ENCODE measurements at places on chromosomes 1 and 21.

DNA sequence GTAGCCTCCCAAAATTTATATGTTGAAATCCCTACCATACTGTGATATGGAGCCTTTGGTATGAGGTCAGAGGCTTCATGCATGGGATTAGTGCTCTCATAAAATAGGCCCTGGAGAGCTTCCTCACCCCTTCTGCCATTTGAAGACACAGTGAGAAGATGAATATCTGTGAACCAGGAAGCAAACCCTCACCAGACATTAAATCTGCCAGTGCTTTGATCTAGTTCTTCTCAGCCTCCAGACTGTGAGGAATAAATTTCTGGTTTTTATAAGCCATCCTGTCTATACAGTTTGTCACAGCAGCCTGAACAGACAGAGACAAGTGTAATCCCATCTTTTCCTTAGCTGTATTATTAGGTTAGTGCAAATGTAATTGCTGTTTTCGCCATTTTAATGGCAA is 88.4 kb downstream of the OLFML2B start:
- DNase-seq, result no peak

GRCh38 chr1:181075766-181076350 is 12.6 kb upstream of the IER5 start:
- DNase-seq, result no peak

DNA sequence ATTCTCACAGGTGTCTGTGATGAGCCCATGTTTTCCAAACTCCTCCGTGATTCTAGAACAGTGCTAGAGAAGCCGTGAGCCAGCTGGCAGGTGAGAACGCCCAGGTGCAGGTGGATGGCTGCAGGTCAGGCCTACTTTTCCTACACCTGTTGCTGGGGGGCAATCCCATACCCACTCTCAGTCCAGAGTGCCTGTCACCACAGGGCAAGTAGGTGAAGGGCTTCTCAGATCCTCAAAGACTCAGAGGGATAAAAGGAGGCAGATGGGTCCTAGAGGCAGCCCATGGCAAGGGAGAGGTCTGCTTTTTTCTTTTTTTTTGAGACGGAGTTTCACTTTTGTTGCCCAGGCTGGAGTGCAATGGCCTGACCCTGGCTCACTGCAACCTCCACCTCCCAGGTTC is 50.7 kb upstream of the H6PD start:
- DNase-seq, result no peak

- no peak for DNase-seq
These were observed 5.4 kb downstream of the RERE start for GRCh38 chr1:8812081-8812480.

DNA sequence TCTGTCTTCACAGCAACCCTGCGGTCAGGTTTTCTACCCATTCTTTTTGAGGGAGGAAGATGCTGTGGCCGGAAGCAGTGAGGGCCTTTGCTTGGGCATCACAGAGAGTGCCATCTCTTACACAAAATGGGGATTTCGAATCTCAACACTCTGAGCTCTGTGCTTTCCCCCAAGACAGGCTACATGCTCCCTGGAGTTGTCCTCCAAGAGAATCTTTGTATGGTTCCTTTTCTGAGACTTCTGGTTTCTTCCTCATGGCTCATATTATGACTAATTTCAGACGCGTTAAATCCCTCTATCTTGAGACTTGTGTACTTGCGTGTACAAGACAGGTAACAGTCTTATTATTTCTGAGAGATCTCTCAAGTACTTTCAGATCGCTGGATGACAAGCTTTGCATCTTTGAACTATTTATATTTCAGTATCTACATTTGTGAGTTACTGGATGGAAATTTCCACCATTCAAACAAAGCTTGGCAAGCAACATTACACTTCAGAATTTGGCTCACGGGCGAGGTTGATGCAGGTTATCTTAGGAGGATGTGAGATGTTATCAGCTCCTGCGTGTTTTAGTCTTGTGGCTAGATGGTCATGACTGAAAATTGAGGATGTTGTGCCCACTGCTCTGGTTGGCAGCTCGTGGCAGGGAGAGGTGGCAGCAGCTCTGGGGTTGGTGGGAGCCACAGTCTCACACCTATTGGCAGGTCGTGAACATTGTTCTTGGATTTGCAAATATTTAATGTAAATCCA is 19.4 kb downstream of the ABCG1 start:
- DNase-seq, result no peak

- DNase-seq, result no peak
These were observed 12.3 kb downstream of the FAM3B start for GRCh38 chr21:41328660-41329607.

GRCh38 chr1:82994616-82995263 is 1004.2 kb downstream of the TTLL7 start:
- DNase-seq, result peak; percentile 5

DNA sequence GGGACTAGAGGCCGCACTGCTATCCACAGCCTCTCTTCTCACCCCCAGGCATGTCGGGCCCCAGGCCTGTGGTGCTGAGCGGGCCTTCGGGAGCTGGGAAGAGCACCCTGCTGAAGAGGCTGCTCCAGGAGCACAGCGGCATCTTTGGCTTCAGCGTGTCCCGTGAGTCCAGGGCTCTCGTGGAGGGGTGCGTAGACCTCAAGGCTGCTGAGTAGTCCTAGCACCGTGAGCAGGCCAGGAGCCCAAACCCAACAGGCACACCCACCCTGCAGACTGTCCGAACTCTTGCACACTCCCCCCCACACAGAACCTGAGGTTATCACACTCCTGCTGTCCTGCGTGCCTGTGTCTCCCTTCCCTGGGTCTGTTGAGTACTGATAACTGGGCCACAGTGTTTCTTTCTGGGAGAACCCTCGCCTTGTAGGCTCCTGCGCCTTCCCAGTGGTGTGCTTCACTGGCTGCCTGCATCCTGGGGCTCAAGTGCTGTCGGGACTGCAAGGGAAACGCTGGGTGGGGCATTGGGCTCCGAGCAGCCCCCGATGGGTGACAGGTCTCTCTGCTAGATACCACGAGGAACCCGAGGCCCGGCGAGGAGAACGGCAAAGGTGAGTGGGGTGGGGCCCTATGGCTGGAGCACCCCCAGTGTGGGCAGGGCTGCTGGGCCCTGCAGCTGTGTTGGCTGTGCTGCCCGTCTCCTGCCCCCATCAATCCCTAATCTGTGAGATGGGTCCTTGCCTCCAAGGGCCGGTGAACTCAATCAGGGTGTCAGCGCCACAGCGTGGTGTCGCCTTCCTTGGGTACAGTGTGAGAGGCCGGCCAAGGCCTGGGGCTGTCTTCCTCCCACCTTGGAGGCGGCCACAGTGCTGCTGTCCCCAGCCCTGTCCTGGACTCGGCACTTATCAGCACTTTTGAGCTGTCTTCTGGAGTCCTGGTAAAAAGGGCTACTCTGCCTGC is 4.0 kb upstream of the GJC2 start:
- DNase-seq, result no peak

DNA sequence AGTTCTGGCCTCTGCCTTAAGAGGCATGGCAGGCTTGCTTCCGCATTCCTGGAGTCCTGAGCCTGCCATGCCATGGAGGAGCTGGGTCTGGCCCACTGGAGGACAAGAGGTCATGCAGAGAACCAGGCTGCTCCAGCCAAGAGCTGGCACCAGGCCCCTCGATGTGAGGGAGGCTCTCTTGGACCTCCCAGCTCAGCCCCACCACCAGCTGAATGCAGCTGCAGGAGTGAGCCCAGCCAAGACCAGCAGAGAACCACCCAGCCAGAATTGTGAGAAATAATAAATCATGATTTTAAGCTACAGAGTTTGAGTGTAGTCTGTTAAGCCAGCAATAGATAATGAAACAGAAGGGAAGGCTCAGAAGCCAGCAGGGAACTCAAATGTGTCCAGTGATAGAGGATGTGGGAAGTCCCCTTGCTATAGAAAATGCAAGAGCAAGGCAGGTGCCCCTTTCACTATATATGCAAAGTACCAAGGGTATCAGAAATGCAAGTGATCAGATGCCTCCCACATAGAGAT is 118.4 kb downstream of the HIVEP3 start:
- DNase-seq, result no peak

GRCh38 chr1:151418081-151418480 is 18.7 kb downstream of the PSMB4 start:
- DNase-seq, result no peak

- DNase-seq, result peak; percentile 92
These were observed 92.9 kb downstream of the PIGK start for GRCh38 chr1:77126307-77126706.

DNA sequence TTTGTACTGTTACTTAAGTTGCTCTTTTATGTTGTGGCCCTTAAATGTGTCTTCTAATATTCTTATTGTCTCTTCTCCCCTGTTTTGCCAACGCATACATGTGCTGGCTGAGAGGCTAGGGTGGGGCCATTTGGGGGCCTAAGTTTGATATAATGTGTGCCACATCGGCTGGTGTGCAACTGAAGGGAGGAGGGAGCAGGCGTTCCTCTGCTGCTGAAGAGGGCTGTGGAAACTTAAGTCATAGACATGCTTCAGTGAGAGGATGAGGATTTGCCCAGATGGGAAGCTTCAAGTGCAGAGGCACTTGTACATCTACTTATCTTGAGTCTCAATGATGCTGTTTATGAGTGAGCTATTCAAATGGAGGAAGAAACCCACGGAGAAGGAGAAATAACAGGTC is 630.6 kb downstream of the LMO4 start:
- no peak for DNase-seq

- DNase-seq, result no peak
These were observed 2.3 kb upstream of the OR6K6 start for GRCh38 chr1:158752155-158752712.

DNA sequence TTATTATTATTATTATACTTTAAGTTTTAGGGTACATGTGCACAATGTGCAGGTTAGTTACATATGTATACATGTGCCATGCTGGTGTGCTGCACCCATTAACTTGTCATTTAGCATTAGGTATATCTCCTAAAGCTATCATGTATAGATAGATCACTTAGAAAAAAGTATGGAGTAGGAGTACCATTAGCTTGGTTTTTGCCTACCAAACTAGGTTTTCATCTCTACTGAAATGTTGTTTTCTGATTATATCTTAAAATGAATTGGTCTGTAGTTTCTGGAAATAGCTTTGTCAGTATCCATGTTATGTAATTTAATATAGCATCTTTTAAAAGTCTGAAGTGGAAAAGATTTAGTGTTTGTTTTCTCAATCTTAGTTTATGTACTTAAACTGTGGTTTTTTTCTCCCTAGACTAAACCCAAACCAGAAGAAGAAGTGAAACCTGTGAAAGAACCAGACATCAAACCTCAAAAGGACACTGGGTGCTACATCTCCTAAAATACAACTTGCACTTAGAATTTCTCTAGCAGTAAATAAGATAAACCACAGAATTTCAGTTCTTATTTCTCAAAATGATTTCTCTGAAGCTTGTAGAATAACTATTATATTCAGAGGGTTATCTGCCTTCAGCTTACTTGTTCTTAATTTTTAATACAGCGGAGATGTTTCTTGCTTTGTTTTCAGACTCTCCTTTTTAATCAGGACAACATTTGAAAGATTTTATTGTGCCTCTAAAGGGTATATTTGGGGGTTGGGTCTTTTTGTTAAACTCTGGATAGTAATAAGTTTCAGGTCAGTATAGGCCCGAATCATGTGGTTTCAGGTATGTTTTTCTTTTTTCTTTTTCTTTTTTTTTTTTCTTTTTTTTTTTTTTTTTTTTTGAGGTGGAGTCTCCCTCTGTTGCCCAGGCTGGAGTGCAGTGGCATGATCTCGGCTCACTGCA is 4.5 kb upstream of the FAM177B start:
- DNase-seq, result no peak

- no peak for DNase-seq
These were observed 50.5 kb upstream of the ERO1B start for GRCh38 chr1:236332092-236332758.

DNA sequence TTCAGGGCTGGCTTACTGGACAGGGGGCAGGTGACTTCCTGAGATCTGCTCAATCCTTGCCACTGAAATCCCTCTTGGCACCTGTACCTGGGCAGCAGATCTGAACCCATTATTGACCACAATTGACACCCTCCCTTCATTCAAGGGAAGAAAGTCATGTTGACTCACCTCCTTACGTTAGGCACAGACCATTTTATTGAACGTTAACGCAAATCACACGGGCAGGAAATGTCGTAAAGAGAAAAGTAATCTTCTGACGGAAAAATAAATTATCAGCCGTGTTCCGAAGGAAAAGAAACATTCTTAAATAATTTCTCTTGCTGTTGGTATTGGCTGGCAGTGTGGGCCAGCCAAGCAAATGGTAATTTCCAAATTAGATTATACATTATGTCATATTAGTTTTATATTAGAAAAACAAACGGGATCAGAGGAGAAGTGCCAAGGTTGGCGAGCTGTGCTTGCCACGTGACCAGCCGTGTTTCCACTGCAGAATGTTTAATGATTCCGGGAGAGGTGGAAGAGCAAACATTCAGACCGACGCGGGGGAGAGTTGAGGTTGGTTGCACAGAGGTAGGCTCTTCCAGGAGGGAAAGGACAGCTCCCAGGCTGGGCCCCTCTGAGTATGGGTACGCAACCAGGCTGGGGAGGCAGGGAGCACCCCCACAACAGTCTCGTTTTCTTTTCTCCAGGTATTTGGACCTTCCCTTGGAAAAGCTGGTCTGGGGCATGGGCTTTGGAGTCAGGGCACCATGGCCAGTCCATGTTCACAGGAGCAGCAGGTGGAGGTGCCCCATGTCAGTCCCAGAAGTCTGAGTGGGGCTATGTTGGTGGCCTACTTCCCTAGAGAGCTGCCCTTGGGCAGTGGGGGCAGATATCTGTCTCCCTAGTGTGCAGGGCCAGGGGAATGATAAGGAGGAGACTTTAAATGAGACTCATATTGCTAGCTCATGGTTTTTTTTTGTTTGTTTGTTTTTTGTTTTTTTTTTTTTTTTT is 121.1 kb downstream of the FOXD2 start:
- DNase-seq, result no peak

DNA sequence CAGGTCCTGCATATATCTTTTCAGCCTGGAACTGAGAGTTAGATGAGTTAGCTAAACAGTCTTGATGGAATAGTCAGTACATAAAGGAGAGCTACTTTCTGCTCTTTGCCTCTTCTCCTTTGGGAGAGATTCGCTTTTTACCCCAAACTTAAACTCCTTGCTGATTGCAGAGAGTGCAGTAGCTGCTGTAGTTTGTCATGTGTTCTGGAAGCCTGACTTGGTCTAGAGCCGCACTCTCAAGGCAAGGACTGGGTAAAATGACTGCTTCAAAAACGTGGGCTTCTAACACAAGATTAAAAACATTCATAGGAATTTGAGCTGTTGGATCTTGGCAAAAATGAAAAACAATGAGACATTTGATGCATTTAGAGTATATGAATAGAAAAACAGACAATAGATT is 351.6 kb downstream of the RYR2 start:
- no peak for DNase-seq

GRCh38 chr1:93908394-93909145 is 660 bp downstream of the GCLM start:
- peak; percentile 53 for DNase-seq

DNA sequence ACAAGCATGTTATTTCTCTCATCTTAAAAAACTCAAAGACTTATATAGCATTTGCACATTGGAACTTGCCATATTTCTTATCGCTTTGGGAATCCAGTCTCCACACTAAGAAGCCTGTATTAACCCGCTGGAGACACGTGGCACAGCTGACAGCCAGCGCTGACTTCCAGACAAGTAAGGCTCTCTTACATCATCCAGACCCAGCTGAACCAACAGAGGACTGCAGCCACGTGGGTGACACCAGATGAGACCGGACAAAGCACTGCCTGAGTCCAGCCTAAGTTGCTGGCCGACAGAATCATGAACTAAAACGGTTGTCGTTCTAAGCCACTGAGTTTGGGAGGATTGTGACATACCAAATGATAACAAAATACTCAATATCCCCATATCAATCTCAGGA is 6.3 kb upstream of the CD247 start:
- no peak for DNase-seq

GRCh38 chr1:92655197-92655801 is 129.6 kb downstream of the EVI5 start:
- peak; percentile 8 for DNase-seq

- DNase-seq, result no peak
These were observed 3.5 kb upstream of the LRRC38 start for GRCh38 chr1:13517193-13517812.

- peak; percentile 95 for DNase-seq
These were observed 4.7 kb upstream of the FAAP20 start for GRCh38 chr1:2199042-2199810.

All from OCI-M1 (cell line).